Stimulated activated naive CD4-positive, alpha-beta T cell treated with Interleukin-2 at 50 U/mL for 16 hours (primary cell): ENCODE measurements at places on chromosomes 6 and 20.

- no peak for DNase-seq
These were observed 2.6 kb downstream of the NFKBIE start for GRCh38 chr6:44262467-44263353.

DNA sequence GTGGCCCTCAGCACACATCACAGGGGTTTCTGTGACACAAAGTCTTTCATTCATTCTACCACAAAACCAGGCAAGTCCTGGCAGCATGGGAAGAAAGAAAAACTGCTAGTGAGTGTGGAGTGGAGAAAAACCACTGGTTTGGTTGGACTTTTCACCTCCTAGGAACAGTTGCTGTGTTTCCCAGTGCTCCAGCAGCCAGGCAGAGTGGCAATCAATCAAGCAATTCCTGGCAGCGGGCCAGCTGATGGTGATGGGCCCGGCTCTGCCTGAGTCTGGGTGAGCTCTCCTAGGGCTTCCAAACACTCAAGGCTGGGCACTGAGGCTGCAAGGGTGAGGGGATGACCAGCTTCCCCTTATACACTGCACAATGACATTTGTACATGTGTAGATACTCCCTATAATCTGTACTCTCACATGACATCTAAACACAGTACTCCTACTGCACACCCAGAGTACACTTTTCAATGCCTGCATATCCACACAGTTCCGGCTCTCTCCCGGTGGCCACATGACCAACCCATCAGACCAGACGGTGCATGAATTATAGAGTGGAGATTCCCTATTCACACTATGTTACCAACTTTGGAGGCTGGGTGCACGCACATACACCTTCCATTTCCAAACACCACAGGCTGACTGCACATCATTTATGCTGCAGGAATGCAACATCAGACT, 156.6 kb downstream of the UNC5CL start:
- no peak for DNase-seq

DNA sequence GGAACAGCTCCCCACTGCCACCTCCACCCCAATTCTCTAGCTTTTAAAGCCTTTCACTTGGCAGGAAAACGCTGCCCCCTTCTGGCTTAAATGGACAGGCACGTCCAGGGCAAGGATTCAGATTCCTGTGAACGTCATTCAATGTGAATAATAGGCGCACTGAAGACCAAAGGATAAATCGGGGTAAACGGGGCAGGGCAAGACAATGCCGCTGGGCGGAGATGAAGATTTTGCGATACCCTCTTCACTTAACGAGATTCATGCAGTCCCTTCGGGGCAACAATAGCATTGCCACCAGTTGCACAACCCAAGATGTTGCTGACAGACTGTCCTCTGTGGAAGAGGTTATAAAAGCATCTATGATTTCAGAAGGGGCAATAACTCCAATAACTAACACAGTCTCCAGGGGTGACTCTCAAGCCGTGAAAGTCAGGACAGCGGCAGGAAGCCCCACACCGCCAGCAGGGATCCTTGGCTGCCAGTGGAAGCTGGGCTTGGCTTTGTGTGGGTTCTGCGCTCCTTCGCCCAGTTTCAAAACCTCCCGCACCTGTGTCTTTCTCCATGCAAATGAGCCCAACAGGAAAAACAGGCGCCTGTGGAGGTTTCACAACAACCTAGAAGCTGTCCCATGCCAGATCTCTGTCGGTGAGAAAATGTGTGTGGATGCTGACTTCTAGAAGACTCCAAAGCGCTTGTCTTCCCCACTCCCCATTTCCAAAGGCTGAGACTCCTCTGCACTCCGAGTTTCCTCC, 291.8 kb downstream of the BMP7 start:
- DNase-seq = no peak

DNA sequence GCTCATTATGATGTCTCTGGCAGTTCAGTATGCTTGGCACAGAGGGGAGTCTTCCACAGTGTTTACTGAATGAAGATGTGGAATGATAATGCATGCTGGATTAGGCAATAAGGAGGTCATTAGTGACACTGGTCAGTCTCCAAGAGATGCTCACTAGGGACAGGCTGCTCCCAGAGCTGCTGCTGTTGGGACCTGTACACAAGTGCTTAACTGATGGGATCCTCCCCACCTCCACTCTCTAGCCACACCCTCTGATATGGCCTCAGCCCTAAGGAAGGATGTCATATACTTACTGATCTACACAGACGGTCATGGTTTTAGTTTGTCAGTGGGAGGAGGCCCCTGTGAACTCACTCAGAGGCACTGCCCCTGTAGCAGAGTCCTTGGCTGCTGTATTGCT, 73.4 kb downstream of the MYB start:
- DNase-seq = no peak

GRCh38 chr6:169078399-169079145, 175.1 kb downstream of the THBS2 start:
- DNase-seq = no peak

DNA sequence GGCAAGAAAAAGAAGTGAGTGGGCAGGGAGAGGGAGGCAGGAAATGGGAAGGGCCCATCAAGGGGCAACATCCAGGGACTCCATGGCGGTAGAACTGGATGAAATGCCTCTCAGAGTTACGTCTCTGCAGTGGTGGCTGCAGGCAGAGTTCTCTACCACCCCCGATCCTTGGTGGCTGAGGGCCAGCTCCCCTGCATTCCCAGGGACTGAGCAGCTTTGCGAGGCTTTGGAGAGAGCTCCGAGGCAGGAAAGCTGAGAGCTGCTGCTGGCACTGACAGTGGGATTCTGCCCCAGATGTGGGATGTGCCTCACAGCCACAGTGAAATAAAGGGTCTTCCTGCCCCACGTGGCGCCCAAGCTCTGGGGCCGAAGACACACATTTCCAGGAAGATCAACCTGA, 236.6 kb downstream of the SLC24A3 start:
- DNase-seq = no peak

- DNase-seq = no peak
These were observed 32.5 kb downstream of the SYNDIG1 start for GRCh38 chr20:24501764-24502556.

- no peak for DNase-seq
These were observed 401.0 kb downstream of the PAX1 start for GRCh38 chr20:22106308-22106938.

- no peak for DNase-seq
These were observed 149.7 kb downstream of the CARMIL1 start for GRCh38 chr6:25428758-25429317.
